ENCODE measurements at places on chromosomes 5 and 9.
A peak's percentile ranks its signal among the peaks of the same experiment; 100 is the strongest.

DNA sequence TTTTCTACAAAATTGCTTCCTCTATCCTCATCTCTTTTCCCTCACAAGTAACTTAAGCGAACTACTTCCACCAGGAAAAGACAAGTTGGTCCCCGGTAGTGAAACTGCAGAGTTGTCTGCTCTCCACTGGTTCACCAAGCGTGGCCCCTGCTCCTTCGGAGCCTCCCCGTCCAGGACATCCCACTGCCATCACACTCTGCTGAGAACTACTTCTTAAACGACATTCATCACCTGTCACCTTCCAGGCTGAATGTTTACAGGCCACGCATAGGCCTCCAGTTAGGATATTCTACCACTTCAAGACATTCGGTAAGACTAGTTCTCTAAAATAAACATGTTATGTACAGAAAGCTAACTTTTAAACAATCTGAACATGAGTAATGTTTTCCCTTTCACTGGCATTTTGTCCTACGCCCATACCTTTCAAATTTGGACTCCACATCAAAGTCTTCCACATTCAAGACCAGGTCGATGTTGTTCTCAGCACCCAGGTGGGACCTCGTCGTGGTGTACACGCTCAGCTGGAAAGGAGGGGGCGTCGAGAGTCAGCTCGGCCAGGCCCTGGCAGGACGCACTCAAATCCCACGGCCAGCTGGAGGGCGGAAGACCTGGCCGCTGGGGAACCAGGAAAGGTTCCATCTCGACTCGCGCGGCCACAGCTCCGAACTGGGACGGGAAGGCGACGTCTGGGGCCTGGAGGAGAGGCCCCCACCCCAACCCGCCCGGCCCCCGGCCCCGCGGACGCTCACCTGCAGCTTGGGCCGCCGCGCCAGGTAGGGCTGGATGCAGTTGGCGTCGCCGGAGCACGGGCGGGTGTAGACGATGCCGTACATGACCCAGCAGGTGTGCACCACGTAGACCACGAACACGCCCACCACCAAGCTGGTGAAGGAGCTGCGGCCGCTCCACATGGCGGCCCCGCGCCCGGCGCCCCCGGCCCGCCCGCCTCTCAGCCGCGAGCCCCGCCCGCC lies 683 bp downstream of the CLPTM1L start:
- DNase-seq = no peak

DNA sequence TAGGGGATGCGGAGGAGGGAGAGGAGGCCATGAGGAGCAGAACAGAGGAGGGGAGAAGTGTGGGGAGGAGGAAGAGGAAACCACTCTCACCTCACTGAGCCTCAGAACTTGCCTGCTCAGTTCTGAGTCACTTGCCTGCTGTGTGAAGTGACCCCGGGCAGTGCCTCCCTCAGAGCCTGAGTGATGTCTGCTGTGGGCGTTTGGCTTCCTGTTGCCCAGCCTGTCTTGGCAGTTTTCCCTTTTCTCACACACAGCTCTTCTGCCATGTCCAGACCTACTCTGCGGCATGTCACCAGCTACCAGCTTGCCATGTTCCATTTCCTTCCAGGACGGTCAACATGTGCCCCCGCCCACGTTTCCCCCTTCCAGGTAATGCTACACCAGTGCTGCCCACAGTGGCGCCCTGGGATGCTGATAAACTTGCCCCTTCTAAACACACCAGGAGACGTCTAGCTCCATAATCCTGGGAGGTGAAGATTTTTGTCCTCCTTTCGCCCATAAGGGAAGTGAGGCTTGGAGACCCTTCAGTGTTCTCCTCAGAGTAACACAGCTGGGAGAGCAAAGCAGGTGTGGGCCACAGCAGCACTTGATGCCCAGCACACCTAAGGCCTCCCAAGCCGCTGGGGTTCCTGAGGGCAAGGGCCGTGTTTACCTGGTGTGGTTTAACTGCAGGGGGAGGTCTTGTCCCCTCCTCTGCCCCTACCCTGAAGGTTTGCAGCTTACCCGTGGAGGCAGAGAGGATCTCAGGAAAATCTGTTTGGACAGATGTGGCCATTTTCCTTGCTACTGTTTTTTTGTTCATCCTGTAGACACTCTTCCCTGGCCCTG lies 63.8 kb upstream of the RNF130 start:
- peak; percentile 65 for DNase-seq

- DNase-seq = no peak
These were observed 124.9 kb upstream of the ZNF462 start for GRCh38 chr9:106738109-106738508.

DNA sequence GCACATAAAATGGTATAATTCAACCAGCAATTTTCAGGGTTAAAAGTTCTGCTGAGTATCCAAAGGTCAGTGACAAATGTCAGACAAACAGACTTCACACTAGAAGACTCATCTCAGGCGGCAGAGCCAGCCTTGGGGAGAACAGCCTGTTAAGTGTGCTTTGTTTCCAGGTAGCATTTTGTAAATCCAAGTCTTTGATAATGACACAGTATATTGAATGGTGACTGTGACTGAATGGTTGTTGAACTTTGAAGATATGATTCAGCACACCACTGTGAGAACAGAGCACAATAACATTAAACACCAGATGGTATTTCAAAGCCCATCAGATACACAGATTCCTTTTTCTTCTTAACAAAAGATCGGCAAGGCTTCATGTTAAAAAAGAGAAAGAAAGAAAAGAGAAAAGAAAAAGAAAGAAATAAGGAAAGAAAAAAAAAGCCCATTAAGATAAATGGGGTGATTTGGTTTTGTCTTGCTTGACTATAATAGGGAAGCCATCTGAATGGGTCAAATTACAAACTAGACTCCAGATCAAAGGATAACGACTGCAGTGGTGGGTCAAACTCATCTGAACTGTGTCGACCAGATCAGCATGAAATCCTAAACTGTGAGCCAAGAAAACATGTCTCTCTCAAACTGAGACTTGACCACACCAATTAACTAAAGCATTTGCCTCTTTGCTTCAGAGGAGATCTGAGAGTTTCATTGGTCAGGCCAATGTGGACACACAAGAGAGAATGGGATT lies 313.0 kb upstream of the ZNF608 start:
- DNase-seq = no peak

DNA sequence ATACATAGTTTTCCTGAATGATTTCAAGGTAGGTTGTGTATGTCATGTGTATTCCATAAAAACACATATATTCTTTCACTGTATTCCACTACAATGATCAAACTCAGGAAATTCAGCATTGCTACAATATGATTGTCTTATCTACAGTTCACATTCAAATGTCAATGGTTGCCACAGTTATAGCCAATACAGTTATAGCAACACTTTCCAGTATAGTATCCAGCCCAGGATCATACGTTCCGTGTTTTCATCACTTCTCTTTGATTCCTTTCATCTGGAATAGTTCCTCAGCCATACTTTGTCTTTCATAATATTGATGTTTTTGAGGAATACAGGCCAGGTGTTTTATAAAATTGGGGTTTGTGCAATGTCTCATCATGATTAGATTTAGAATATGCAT lies 9.5 kb downstream of the OR2S2 start:
- no peak for DNase-seq

- no peak for DNase-seq
These were observed 155.2 kb downstream of the GAS1 start for GRCh38 chr9:86792136-86792535.

All from kidney capillary endothelial cell (primary cell).